ENCODE measurements at places on chromosomes 3 and 15. TPM values are rescaled to one million over a fixed set of nuclear protein-coding genes. Genes with fewer than 3 reads are reported as not detected.

Gene RNF7
- total RNA-seq = 49.5 TPM

Gene ATP13A4
- 0.50 TPM for total RNA-seq

Gene FILIP1L
- total RNA-seq = 15.8 TPM

Gene IGSF11
- not detected for total RNA-seq

Gene SPATA12
- total RNA-seq = 0.11 TPM

Gene PATL2
- total RNA-seq = 0.62 TPM

Gene GOLGA8J
- 0.11 TPM for total RNA-seq

Gene DOCK3
- total RNA-seq = 0.12 TPM

Gene SPSB4
- total RNA-seq = not detected

Gene NR1I2
- total RNA-seq = not detected

Gene REC114
- total RNA-seq = not detected

Gene LARP6
- total RNA-seq = 174 TPM

Gene TMOD2
- total RNA-seq = 13.4 TPM

Gene CHRFAM7A
- total RNA-seq = 1.4 TPM

Gene SAMD7
- not detected for total RNA-seq

Gene CLEC3B
- total RNA-seq = 0.25 TPM

Gene RSL24D1
- 136 TPM for total RNA-seq

Gene FES
- 33.5 TPM for total RNA-seq

Gene MASP1
- 56.8 TPM for total RNA-seq

Measured in uterine smooth muscle cell (primary cell).